ENCODE measurements at places on chromosomes 3 and 15. TPM values are rescaled to one million over a fixed set of nuclear protein-coding genes. Genes with fewer than 3 reads are reported as not detected.

ROBO1 gene
- 0.12 TPM for total RNA-seq

- DNase-seq, result no peak
Measured at GRCh38 chr15:25051399-25052154, 96.8 kb downstream of the SNRPN start.

- DNase-seq, result peak; percentile 43
Measured at GRCh38 chr15:98713585-98714001, 65.3 kb downstream of the IGF1R start.

DNA sequence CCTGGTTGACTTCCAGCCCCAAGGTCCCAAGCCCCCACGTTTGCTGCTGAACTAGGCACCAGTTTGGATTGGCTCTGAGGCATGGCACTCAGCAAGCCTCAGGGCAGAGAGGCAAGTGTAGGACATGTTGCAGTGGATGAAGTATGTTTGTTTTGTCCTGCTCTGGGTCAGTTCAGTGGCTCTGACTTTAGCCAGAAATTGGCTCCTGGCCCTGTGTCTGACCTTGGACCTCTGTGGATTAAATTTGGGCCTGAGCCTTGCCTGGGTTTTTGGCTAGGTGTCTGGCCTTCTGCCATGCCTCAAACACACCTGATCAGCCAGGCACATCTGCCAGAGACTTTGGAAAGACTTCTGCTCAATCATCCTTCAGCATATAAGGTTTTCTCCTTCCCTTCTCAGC is 3.6 kb upstream of the MRAS start:
- no peak for DNase-seq

GRCh38 chr3:41207355-41207754 is 8.1 kb downstream of the CTNNB1 start:
- DNase-seq, result no peak

DNA sequence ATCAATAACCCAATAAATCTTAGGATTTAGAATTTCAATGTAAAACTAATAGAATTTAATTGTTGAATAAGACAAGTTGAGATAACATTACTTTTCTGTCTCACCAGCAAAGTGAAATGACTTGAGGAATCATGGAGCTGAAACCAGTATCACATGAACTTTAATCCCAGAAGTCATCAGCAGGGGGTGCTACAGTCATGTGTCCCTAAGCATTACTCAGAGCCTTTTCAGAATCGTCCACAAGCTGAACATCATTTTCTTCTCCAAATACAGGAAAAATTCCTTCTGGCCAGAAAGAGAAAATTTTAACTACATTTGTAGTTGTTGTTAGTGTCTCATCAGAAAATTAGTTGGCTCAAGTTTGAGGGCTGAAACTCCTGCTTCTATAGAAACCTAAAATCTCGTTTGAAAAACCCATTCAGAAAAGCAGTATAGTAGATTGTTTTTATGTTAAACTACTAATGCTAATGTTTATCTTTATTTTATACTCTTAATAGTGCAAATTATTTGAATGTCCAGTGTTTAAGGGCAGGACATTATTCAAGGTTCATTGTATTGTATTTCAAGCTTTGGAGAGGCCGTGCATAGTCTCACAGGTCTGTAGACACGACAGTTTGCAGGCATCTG is 384.1 kb downstream of the PLOD2 start:
- DNase-seq, result peak; percentile 13

CAND2 gene
- total RNA-seq, result 2.7 TPM

GRCh38 chr3:135224815-135225362 is 429.8 kb downstream of the EPHB1 start:
- no peak for DNase-seq

GRCh38 chr15:83766339-83766738 is 112.4 kb downstream of the ADAMTSL3 start:
- no peak for DNase-seq

DNA sequence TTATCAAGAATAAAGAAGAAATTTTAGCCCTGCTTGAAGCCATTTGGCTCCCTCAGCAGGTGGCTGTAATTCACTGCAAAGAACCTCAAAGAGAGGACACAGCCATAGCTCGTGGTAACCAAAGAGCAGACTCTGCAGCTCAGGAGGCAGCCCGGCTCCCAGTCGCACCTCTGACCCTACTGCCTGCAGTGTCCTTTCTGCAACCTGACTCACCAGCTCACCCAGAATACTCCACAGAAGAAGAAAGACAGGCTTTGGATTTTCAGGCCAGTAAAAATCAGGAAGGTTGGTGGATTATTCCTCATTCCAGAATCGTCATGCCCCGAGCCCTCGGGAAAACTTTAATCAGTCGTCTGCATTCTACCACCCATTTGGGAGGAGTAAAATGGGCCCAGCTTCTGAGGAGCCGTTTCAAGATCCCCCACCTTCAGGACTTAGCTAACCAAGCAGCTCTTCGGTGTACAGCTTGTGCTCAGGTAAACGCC is 38.6 kb downstream of the ZBTB11 start:
- peak; percentile 17 for DNase-seq

DNA sequence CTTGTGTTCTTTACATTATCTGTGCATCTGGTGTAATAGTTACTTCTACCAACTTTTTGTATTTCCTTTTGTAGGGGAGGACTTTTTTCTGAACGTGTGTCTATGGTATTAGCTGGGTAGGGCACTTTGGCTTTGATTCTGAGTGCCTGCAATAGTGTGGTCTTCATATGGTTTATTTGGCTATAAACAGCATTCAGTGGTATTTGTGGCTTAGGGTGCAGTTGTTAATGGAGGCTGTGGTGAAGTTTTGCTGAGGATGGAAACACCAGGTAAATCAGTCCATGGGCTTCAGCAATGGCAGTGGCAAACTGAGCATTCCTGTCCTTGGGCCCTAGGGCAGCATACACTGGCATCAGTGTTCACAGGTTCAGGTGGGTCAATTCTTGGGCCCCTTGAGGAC is 230.6 kb upstream of the CTNNB1 start:
- no peak for DNase-seq

- no peak for DNase-seq
Measured at GRCh38 chr15:94314639-94315038, 83.3 kb downstream of the MCTP2 start.

- no peak for DNase-seq
Measured at GRCh38 chr3:157109267-157110141, 50.4 kb downstream of the CCNL1 start.

GRCh38 chr15:101539492-101539891 is 50.0 kb upstream of the PCSK6 start:
- no peak for DNase-seq

DNA sequence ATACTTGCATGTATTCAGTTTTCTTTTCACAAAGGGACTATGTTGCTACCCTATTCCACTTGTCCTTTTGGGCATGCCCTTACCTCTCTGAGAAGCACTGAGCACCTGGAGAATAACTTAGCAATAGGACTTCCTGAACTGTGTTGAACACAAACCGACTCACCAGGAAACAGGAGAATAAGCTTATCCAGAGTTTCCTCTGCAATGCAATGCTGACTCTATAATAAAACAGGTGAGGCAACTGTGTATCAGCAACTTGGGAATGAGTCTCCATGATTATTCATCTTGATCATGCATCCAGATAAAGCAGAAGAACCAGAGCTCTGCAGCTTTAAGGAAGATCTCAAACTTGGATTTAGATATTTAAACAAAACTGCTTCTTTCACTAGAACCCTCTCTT is 806.5 kb downstream of the IGSF11 start:
- no peak for DNase-seq

GRCh38 chr3:100902572-100902971 is 90.6 kb downstream of the ABI3BP start:
- no peak for DNase-seq

- DNase-seq, result peak; percentile 52
Measured at GRCh38 chr15:78979456-78980320, 34.8 kb upstream of the CTSH start.

TERC gene
- 20.4 TPM for total RNA-seq

GRCh38 chr3:139292192-139292591 is 51.6 kb upstream of the MRPS22 start:
- no peak for DNase-seq

DNA sequence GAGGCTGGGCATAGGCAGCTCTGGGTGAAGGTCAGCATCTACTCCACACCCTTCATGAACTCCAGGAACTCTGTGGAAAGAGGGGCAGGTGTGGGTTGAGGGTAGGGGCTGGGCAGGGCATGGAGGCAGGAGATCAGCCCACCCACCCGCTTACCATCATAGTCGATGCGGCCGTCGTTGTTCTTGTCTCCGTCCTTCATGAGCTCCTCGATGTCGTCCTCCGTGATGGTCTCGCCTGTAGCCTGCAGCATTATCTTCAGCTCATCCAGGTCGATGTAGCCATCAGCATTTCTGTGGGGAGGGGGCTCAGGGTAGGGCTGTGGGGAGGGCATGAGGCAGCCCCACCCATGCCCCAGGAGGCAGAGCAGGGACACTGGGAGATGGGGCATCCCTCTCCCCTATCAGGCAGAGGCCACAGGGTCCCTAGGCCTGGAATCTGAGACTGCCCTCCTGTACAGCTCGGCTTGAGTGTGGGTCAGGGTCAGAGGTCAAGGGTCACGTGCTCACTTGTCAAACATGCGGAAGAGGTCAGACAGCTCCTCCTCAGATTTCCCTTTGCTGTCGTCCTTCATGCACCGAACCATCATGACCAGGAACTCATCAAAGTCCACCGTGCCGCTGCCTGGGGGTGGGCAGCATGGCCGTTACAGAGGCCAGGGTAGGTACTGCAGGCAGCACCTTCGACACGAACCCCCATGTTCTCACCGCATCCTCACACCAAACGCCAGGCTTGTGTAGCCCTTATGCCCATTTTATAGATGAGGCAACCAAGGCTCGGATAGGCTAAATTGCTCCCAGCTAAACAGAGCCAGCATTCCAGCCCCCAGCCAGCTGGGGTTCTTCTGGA is 2.4 kb downstream of the TNNC1 start:
- no peak for DNase-seq

GRCh38 chr15:45586601-45587094 is 531 bp upstream of the BLOC1S6 start:
- DNase-seq, result no peak

GRK7 gene
- not detected for total RNA-seq

DNA sequence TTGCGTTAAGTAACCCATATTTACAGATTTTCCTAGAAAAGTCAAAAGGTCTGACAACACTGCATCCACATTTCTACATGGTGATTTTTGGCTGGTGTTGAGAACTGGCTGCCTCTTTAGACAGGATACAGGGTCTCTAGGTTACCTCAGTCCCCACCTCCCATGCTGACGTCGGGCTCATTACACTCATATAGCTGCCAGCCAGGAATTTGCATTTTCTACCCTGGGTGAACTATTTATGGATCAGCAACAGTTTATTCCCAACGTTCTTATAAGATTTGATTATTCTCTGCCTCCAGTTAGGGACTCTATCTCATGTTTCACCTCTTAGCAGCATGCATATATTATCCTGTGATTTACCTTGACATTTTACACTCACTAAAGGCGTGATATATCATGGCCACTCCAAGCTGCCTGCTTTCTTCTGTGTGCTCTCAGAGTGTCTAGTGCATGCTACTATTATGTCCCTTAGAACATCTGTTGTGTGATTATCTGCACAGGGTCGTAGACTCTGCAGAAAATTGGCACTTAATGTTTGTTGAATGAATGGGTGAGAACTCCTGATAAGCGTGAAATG is 49.0 kb downstream of the CLDN11 start:
- no peak for DNase-seq

STXBP5L gene
- not detected for total RNA-seq

DNA sequence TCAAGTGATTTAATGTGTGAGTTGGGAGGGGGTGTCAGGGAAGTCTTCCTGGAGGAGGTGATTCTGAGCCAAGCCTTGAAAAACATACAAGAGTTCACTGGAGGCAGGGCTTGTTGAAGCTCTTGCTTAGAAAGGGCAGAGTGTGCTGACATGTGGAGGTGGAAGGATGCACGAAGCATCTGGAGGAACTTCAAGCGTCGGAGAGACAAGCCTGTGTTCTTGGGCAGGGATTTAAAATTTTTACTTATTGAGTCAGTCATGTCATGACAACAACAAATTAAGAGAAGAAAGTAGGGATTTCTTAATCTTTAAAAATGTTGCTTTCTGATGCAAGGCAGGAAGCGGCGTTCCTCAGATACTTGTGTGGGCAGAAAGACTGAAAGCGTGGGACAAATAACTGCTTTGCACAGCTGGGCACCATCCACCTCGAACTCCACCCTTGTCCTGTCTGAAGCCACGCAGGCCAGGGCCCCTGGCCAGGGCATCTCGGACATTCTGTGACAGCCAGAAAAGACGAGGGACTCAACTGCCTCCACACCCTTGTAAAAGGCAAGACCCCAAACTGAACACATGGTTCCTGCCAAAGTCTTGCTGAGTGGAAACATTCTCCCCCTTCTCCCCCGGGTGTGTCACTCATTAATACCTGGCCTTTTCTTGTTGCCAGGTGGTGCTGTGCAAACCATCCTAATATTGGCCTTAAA is 6.9 kb upstream of the IL16 start:
- DNase-seq, result no peak

DNA sequence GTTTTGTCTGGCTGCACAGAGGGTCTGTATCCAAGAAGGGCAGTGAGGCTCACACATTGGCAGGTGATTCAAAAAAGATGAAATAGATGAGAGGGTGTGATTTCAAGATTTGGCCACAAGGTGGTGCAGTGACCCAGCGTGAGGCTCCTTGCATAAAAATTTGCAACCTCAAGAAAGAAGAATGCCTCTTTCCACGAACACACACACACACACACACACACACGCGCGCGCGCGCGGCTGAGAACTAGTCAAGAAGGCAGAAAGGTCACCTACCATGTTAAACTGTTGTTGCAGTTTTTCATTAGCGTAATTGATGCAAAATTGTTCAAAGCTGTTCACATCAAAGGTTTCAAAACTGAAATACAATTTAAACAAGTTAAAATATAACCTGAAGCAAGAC is 39.2 kb downstream of the MYO5C start:
- DNase-seq, result peak; percentile 87

GRCh38 chr3:192382861-192383260 is 344.5 kb downstream of the FGF12 start:
- DNase-seq, result no peak

- no peak for DNase-seq
Measured at GRCh38 chr3:39707314-39707909, 102.0 kb upstream of the MYRIP start.

GRAMD2A gene
- total RNA-seq, result not detected

DNA sequence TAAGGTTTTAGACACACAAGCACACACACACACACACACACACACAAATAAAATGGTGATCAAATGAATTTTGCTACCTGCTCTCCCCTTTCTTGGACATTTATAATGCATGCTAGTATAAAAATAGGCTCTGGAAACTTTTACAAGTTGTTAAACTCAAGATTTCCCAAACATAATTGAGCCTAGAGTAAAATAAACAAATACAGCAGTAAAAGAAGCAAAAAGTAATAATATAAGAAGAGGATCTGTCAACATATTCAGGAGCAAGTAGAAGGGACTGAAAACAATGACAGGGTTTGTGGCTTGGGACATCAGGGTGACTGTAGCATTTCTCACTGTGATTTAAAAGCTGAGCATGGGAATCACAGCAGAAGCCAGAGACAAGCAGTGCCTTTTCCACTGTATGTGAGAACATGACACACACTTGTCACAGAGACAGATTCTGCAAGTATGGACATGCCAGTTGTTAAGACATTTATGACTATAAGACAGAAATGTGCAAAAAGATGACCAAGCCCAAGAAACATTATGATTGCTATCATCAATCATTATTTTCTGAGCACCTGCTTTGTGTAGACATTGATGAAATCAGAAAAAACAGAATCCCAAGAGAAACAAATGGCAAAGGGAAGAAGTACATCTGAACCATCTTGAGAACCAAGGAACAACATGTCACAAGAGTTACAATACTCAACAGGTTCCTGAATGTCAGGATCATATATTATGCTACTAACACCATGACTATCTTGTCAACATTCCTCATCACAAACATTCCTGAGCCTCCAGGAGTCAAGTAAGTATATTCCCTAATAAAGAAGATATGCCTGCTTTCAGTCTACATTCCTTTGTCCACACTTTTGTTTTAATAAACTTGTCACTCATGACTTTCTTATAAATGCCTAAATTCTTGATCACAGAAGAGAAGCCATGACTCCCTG is 7.1 kb downstream of the THRB start:
- no peak for DNase-seq

Data from activated naive CD4-positive, alpha-beta T cell treated with anti-CD3 and anti-CD28 coated beads for 36 hours (primary cell).